GM12892 (cell line): ENCODE measurements at places on chromosomes 13 and 19.

DNA sequence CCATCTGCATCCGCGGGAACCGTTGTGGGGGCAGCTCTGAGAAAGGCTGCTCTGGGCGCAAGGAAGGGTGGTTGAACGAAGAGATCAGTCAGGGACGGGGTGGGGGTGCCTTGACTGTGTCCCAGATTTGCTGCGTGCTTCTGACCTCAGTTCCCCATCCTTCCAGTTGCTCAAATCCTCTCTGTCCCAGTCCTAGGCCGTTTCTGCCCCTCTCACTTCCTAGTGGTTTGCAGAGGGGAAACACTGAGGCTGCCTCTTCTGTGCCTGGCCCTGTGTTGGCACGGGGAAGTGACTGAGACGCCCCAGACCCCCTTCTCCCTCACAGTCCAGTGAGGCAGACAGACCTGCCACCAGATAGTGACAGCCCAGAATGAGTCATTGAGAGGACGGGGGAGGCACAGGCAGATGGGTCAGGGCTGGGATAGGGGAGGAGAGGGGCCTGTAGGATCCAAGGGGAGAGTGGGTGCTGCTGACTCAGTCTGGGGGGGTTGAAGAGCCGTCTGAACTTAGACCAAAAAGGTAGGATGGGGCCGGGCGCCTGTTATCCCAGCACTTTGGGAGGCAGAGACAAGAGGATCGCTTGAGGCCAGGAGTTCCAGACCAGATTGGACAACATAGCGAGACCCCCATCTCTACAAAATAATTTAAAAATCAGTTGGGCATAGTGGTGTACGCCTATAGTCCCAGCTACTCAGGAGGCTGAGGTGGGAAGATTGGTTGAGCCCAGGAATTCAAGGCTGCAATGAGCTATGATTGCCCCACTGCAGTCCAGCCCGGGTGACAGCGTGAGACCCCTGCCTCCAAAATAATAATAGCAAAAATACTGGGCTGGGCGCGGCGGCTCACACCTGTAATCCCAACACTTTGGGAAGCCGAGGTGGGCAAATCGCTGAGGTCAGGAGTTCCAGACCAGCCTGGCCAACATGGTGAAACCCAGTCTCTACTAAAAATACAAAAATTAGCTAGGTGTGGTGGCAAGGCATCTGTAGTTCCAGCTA is 26.5 kb downstream of the NUMBL start:
- no peak for DNase-seq

GRCh38 chr19:14563989-14564651 is 7.7 kb downstream of the NDUFB7 start:
- peak; percentile 65 for DNase-seq

DNA sequence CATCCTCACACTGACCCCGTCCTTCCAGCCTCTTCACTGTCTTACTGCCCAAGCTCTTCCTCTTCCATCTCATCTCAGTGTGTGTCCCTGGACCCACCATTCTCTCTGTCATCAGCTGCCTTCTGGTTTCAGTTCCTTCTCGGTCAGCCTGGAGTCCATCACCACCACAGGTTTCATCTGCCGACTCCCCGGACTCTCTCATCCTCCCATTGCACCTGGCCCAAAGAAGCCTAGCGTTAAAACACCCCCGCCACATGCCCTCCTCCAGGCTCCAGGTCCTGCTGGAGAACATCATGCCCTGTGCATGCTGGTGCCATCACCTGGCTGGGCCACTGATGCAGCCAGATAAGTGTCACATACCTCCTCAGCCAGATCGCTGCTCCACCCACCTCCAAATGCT is 122.1 kb upstream of the GPR12 start:
- no peak for DNase-seq

DNA sequence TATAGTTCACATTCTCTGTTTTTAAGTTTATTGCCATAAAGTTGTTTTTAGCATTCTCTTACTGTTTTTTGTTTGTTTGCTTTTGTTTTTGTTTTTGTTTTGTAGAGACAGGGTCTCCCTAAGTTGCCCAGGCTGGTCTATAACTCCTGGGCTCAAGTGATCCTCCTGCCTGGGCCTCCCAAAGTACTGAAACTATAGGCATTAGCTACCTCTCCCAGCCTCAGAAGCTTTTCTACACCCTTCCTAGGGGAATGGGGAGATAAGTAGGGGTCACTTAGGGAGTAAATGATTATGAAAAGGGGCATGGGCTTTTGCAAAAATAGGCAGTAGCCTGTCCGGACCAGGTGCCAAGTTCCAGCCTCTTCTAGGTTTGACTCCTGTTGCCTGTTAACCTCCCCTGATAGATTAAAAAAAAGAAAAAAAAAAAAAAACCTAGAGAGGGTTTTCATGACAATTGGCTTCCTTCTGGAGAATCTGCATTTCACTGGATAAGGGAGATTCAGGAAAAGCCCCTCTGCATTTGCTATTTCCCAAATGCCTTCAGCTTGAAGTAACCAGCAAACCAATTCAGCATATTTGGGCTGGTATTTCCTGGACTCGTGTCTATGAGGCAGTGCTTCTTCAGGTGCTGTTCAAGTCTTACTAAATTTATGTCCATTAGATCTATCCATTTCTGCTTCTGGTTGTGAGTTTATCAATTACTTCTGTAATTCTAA is 216.8 kb downstream of the TM9SF2 start:
- no peak for DNase-seq

DNA sequence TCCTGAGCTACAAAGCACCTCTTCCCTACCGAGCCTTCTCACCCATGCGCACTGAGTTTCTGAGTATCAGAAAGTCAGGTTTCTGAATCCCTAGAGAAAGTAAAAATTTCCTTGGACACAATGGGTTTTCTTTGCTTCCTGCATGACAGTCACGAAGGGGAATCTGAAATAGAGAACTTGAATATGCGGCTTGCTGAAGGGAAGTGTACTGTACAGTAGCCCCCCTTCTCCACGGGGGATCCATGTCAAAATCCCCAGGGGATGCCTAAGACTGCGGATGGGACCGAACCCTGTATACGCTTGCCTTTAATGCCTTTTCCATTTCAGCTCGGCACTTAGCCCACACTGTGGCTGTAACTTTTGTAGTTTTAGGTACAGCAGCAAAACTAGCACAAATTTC is 107.9 kb downstream of the GGACT start:
- DNase-seq: no peak
